Left lung (tissue), 14 donors: ENCODE measurements at places on chromosomes 11 and 22. TPM values are rescaled to one million over a fixed set of nuclear protein-coding genes. Genes with fewer than 3 reads are reported as not detected.
A peak's percentile ranks its signal among the peaks of the same experiment; 100 is the strongest.

The GNAZ gene
- 1.7 TPM for total RNA-seq

DNA sequence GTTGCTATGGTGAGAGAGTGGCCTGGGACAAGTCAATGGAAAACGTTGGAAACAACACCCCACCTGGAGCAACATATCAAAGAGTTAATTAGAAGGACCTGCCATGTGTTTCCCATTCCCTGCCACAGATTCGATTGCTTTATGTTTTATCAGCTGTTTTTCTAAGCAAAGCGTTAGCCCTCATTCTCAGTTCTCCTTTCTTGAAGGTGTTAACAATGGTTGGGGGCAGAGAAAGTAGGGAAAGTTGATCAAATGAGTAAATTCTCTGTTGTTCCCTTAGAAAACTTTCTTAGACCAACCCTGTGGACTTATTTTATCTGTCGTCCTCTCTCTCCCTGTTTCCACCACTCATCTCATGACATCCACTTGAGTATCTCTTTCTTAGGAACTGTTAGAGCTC lies 102.5 kb downstream of the ADAMTS15 start:
- H3K27ac ChIP-seq, result no peak overlapping the region
- no peak overlapping the region for H3K4me3 ChIP-seq
- H3K36me3 ChIP-seq, result no peaks in the 10 kb centered on the region
- H3K4me1 ChIP-seq, result peaks cover 3% of the 10 kb centered on the region

DNA sequence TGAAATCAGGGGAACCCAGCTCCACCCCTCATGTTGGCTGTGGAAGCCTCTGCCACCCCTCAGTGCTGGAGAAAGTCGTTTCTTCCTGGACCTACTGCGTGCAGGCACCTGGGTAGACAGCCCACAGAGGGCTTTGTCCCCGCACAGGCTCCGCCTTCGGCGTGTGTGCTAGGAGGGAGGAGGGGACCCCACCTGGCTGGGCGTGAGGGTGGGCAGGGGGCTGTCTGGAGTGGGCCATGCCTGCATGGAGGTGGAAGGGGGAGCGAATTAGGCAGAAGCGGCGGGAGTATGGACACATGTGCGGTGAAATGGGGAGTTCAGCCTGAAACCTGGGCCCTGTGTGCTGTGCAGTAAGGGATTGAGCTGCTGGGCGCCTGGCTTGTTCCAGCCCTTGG lies 49.3 kb downstream of the FBLN1 start:
- H3K36me3 ChIP-seq, result no peaks in the 10 kb centered on the region
- H3K4me1 ChIP-seq, result peaks cover 10% of the 10 kb centered on the region
- DNase-seq, result no peak
- peak overlapping the region; percentile 8 for H3K27ac ChIP-seq

DNA sequence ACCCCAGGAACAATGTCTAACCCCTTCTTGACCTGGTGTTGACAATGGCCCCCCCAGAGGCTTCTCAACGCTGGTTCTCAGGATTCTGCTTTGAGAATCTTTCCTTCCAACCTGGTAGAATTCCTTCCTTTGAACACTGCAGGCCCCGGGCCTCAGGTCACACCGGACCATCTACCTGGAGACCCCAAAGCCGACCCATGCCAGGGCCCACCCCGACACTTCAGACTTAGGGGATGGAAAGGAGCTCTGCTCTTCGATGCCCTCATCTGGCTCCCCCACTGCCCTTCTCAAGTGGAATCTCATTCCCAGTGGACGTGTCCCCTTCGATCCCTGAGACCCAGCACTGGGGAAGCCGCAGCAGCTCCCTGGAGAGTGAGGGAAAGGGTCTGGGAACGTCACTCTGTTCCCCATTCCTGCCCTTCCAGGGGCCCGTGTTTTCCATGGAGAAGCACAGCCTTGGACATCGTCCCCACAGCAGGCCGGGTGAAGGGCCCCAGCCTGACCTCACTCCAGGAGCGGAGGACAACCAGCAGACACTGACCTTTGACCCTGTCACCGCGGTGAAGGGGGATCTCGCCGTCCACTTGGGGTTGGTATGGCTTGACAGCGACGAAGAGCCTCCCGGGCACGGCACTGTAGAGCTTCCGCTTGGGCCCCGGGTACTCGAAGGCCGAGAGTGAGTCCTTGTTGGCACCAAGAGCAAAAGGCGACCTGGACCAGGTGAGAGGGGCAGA lies 408.3 kb downstream of the CTTN start:
- H3K36me3 ChIP-seq, result no peaks in the 10 kb centered on the region
- no peaks in the 10 kb centered on the region for H3K4me1 ChIP-seq
- DNase-seq, result peak; percentile 55
- H3K4me3 ChIP-seq, result no peak overlapping the region
- peaks cover 13% of the 10 kb centered on the region for H3K27me3 ChIP-seq

DNA sequence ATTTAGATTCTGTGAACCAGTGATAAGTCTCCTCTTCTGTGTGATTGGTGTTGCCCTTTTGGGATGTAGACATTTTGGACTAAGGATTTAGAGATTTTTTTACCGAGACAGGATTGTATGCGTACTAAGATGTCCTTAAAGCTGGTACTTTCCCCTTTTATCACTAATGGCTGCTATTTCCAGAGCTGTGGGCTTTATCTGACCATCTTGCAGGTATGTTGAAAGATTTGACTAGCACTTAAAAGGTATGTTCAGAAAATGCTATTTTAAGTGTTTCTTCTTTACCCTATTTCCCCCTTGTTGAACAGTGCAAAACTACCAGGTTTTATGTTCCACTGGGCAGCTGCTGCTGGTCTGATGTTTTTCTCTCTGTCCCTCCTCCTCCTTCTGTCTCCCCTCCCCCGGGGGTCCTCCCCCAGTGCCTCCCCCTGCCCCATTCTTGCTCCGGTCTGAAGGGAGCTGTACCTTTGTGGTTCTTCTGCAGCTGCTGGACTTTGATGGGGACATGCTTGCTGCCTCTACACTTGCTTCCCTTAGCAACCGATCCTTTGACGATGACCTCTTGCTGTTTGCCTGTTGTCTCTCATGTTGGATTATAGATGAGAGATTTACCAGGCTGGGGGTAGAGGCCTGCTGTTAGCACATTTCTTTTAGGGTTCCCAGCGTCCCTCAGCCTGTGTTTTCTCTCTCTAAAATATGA lies 59.6 kb downstream of the ZNRF3 start:
- no peak for DNase-seq
- no peaks in the 10 kb centered on the region for H3K36me3 ChIP-seq
- H3K4me1 ChIP-seq, result no peaks in the 10 kb centered on the region
- H3K27me3 ChIP-seq, result no peaks in the 10 kb centered on the region
- no peak overlapping the region for H3K27ac ChIP-seq
- H3K4me3 ChIP-seq, result no peak overlapping the region
